ENCODE measurements at places on chromosomes 3 and 15. TPM values are rescaled to one million over a fixed set of nuclear protein-coding genes. Genes with fewer than 3 reads are reported as not detected.

GRCh38 chr3:10835406-10835805, 19.4 kb downstream of the SLC6A11 start:
- DNase-seq = no peak

DNA sequence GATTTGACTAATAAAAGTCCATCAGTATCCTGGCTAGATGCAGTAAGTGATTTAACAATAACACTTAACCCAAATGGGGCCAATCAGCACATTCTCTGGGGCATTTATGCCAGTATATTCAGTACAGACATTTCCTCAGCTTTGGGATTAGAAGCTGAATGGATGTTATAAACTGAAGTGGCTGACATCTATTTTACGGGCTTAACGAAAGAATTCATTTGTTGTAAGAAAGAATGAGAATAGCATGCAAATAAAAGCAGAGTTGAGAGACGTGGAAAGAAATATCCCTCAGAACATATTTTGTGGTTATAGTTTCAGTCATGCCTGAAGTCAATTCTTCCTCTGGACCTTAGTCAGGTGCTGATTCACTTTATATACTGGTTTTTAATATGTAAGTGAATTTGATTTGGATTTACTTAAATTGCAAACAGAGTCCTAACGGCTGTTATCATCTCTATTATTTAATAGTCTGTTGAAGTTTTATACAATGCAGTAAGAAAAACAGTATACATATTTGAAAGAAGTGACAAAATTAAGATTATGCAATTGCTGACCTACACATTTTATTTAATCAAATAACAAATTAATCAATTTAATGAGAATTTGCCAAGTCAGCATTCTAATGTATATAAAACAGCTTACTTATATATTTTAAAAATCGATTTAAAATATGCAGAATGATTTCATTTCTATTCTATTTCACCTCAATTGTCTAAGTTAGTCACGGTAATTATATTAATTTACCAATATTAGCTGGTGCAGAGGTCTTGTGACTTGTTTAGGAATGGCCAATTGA, 513.9 kb upstream of the CADM2 start:
- DNase-seq = no peak

DNA sequence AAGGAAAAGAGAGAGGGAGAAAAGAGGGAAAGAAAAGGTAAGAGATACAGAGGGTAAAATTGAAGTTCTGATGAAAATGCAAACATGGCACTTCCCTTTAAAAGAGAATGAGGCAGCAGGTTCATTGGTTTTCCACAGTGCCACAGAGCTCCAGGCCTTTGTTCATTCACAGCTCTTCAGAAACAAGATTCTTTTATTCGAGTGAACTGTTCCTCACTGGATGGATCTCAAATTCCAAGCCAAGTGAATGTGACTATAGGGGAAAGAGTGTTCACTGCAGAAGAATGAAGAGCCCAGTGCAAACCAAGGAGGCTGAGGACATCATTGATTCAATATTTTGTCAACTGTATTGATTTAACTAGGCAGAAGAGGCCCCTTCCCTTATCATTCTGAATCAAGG, 280.3 kb upstream of the PROK2 start:
- DNase-seq = no peak

Gene ISLR2
- 0.05 TPM for total RNA-seq

Gene IP6K2
- 89.5 TPM for total RNA-seq

Gene SGO1
- total RNA-seq = 23.5 TPM

Gene ZNF620
- total RNA-seq = 10.2 TPM

Data from HCT116 (cell line).